Stimulated activated CD4-positive, alpha-beta T cell treated with anti-CD3 and anti-CD28 coated beads, Interleukin-2, amount 100 ng/mL, for 24 hours (primary cell): ENCODE measurements at places on chromosomes 2 and 18.

- DNase-seq = no peak
These were observed 62.5 kb downstream of the MRO start for GRCh38 chr18:50757358-50757757.

- DNase-seq = no peak
These were observed 585.6 kb upstream of the DSEL start for GRCh38 chr18:68102117-68102516.

GRCh38 chr2:37730037-37730818 is 58.8 kb upstream of the CDC42EP3 start:
- DNase-seq = no peak

DNA sequence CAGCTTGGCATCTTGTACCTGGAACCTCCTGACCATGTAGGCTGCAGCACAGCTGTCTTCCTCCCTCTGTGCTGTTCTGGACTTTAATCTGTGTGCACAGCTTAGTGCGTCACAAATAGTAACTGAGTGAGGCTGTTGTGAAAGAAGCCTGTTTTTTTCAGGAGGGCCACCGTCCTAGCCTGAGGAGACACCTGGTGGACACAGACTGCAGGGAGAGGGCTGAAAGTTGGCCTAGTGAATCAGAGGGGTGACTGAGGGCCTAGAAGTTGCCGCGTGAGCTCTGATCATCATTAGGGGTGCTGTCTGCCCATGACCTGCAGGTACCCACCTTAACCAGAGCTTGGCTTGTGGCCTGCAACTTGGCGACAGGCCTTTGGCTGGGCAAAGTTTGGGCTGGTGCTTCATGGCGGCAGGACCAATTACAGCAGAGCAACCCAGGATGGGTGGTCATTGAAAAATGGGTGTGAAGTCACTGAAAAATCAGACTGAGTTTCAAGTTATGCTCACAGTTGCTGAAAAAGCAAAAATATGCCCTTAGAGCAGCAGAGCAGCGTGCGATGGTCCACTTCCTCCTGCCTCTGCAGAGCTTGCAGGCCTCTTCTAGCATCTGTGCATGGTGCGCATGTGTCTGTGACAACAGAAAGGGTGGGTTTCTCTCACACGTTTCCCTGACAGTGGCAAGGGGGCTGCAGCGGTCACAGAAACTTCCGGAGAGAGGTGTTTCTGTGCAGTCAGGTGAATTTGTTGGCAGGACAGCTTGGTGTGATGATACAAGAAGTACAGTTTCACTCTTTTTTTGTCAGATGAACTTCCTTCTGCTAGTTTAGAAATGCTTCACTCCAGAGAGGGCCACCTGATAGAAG is 9.6 kb downstream of the GDF7 start:
- no peak for DNase-seq

- no peak for DNase-seq
These were observed 52.0 kb upstream of the DDX18 start for GRCh38 chr2:117762454-117762853.

DNA sequence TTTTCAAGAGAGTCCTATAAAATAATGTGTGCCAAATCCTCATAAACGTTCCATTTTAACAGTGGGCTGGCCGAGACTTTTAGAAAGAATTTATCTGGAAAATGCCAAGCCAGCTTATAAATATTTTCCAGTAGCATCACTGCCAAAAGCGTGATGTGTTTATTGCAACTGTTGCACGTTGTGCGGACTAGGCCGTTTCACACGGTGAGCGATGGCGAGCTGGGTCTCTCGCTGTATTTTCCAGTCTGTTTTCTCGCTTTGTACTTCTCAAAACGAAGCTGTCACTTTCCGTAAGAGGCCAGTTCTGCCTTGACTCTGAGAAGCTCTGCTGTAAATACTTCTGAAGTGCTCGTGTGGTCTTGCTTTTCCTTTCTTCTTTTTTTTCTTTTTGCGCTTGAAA is 65.0 kb upstream of the ZNF236 start:
- DNase-seq = no peak

GRCh38 chr2:158464426-158465281 is 7.9 kb downstream of the PKP4 start:
- no peak for DNase-seq

- no peak for DNase-seq
These were observed 62.8 kb downstream of the ICA1L start for GRCh38 chr2:202808754-202809153.

GRCh38 chr2:9179572-9180201 is 26.9 kb upstream of the ASAP2 start:
- DNase-seq = no peak

DNA sequence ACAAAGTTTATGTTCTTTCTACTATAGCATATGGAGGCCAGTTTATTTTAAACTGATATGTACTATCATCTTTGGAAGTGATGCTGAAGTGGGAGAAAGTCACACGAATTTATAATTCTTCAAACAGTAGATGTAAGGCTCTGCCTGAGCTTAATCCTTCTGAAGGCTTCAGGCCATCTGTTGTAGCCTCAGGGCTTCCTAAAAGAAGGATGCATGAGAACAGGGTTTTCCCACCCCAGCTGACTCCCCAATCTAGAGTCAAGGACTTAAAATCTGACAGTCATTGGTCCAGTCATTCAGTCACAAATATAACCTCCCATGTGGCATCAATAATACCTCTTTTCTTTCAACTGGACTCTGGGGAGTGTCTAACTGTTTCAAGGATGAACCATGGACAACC is 330.5 kb downstream of the KCNS3 start:
- DNase-seq = no peak

- DNase-seq = no peak
These were observed 118.4 kb downstream of the LRRC30 start for GRCh38 chr18:7349181-7349837.

GRCh38 chr2:85684806-85685205 is 9.4 kb upstream of the GNLY start:
- no peak for DNase-seq

GRCh38 chr18:26536032-26536431 is 12.3 kb downstream of the KCTD1 start:
- no peak for DNase-seq

- DNase-seq = peak; percentile 58
These were observed 22.3 kb upstream of the ATP5MC3 start for GRCh38 chr2:175203621-175204496.

DNA sequence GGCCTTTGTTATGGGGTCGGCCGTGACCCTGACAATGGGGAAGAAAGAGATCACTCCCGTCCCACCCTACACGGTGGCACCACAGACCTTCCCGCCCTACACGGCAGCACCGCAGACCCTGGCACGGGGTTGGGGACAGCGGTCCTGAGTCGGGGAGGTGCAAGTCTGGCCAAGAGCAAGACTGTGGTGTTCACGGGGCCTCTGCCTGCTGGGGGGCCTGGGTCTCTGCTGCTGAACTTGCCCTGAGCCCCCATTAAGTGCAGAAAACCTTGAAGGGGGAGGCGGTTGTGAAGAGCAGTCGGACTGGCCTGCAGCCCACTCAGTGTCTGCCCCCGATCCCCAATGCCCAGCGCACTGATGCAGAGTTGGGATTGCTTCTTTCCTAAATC is 75.9 kb downstream of the SLC66A2 start:
- no peak for DNase-seq

GRCh38 chr2:72300147-72300684 is 152.6 kb upstream of the CYP26B1 start:
- no peak for DNase-seq

DNA sequence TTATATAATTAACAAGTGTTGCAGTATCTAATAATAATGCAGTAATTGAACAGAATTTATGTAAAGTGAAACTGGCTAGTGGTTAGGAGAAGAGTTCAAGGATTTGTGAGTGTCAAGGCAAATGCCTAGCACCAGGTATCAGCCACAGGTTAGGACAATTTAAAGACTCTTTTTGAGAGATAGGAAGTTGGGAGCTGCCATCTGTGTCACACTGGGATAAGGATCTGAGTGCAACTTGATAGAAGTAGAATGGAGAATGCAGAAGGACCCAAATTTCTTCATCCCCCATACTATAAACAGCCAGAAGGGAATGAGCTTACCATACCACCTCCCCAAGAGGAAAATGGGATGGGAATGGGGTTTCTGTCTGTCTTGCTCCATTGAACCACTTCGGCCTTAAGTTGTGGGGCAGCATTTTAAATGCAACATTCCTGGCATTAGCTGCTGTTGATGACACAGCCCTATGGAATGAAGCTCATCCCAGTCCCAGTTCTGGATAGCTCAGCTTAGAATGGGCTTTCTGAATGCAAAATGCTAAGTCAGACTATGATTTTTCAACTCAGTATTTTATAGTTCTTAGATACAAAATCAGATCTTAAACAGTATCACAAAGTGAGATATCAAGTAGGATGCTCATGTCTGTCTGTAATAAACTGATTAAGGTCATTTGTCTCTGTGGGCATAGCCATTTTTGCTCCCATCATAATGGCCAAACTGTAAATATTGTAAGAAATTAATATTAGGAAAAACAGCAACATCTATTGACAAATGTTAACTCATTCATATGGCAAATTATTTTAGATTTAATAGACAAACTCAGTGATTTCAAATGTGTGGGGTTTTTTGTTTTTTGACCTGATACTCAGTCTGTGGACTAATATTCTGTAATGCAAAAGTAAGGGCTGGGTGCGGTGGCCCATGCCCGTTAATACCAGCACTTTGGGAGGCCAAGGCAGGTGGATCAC is 44.0 kb downstream of the GPR155 start:
- DNase-seq = no peak

- no peak for DNase-seq
These were observed 150.8 kb downstream of the THSD7B start for GRCh38 chr2:136916131-136916530.

DNA sequence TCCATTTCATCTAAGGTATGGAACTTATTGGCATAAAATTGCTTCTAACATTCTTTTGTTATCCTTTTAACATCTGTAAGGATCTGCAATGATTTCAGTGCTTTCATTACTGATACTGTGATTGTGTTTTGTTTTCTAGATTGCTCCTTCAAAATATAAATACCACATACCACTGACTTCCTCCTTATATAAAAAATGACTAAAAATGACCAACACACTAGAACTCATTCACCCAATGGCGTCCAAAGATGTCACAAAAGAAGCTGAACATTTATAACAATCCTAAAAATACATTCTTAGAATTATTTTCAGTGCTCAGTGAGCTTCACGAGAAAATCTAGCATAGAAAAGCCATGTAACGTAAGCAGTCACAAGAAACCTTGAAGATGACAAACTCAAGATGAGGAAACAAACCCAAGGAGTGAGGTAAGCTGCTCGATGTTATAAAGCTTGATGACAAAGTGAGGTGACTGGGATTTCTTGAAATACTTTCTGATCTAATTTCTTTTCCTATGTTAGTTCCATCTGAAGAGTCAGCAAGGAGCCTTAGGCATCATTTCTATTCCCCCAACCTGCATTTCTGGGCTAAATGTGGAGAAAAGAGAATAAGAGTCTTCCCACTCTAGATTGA is 42.6 kb downstream of the PNO1 start:
- DNase-seq = no peak

DNA sequence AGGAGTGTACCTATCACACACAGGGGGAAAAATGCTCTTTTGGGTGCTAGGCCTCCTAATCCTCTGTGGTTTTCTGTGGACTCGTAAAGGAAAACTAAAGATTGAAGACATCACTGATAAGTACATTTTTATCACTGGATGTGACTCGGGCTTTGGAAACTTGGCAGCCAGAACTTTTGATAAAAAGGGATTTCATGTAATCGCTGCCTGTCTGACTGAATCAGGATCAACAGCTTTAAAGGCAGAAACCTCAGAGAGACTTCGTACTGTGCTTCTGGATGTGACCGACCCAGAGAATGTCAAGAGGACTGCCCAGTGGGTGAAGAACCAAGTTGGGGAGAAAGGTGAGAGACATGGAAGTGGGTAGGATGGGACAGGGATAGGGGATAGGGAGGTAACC is 12.2 kb downstream of the DHRS9 start:
- DNase-seq = no peak

DNA sequence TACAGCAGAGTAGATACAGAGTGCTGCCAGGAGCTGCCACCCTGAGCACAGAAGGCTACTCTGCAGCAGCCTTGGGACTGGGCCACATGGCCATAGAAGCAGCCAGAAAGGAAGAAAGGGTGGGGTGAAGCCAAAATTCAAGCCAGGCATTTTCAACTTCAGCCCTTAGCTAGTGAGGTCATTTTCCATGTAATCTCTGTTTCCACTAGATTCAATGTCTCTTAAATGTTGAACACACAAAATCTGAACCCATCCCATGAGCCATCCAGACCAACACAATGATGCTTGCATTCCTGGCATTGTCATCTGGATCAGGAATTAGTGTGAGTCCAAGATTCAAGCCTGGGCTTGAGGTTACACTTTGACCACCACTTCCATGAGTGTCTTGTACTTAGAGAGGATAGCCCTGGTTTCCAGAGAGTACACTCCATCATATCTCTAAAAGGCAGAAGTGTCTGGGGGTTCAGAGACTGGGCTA is 243.6 kb downstream of the OSR1 start:
- no peak for DNase-seq

- DNase-seq = no peak
These were observed 28.5 kb upstream of the DNAH7 start for GRCh38 chr2:196096982-196097745.

GRCh38 chr18:74229005-74229404 is 62.8 kb downstream of the CYB5A start:
- DNase-seq = no peak

DNA sequence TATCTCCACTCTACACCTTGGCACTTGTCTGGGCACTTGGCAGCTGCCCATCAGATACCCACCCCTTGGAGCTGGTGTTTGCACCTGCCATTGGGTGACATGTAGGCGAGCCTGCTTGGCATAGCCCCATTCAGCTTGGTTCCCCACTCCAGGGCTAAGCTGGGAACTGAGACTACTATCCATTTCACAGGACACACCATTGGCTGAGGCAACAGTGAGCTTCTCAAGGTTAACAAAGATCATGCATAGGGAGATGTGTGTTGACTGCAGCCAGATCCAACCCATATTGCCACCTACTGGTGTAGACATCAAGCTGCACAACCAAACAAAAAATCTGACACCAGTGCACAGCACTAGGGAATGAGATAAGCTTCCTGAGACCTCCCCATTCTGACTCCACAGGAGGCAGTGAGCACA is 1389.8 kb upstream of the TMEFF2 start:
- no peak for DNase-seq

GRCh38 chr2:43511199-43511598 is 84.6 kb downstream of the THADA start:
- no peak for DNase-seq

DNA sequence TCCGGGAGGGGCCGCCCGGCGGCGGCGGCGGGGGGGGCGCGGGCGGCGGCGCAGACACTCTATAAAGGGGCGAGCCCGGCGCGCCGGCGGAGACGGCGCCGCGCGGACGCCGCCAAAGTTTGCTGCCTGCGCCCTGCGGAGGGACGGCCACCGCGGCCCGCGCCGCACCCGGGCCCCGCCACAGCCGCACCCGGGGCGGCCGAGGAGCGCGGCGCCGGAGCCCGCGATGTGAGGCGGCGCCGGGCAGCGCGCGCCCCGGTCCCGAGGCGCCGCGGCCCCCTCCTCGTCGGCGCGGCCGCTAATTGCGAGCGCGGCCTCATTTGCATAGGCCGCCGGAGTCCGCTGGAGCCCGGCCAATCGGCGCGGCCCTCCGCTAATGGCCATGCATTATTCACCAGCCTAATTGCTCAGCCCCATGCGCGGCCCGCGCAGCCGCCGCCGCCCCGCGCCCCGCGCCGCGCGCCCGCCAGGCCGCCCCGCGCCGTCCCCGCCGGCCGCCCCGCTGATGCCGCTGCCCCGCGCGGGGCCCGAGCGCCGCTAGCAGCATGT is at the start of gene SALL3:
TSS of gene SALL3 (plus strand) at position 89 of the 549 bp plus-strand sequence. CDS start at position 546, 457 bp downstream.
- DNase-seq = no peak
